Stimulated activated CD8-positive, alpha-beta memory T cell treated with anti-CD3 and anti-CD28 coated beads, Interleukin-4, amount 100 ng/mL, for 4 hours (primary cell): ENCODE measurements at places on chromosomes 3 and 15.

DNA sequence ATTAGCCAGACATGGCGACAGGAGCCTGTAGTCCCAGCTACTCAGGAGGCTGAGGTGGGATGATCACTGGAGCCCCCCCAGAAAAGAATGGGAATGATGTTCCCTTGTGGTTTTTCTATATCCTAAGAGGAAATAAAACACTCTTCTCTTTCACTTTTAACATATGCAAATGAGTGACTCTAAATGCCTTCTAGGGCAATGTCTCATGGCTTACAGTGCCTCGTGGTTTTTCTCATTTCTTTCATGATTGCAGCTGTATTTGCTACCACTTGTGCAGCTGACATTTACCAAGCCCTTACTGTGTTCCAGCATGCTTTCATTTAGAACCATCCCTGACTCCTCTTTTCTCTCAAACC, 26.4 kb downstream of the STOML1 start:
- DNase-seq: no peak

GRCh38 chr3:159649951-159650350, 338.7 kb upstream of the IL12A start:
- DNase-seq: no peak

DNA sequence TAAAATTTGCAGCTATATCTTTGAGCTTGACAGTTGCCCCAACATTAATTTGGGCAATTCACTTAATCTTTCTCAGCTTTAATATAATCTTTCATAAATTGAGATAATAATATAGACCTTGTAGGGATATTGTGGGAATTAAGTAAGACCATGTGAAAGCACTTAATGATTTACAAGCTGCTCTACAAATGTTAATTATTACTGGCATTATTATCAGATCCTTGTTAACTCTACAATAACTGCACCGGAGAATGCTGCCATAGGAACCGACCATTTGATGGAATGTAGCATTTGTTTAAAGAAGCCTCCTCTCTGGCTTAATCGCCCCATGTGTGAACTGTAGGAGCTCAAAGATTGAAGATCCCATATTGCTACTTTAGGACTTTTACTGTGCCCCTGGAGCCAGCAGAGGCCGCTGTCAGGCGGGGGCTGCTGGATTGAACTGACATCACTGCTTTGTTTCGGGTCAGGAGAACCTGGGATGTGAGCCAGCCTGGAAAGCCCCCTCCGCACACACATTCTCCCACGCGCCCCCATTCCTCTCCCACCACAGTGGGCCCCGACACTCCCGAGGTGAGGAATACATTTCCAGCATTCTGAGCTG, 154.2 kb upstream of the TNIK start:
- DNase-seq: no peak

DNA sequence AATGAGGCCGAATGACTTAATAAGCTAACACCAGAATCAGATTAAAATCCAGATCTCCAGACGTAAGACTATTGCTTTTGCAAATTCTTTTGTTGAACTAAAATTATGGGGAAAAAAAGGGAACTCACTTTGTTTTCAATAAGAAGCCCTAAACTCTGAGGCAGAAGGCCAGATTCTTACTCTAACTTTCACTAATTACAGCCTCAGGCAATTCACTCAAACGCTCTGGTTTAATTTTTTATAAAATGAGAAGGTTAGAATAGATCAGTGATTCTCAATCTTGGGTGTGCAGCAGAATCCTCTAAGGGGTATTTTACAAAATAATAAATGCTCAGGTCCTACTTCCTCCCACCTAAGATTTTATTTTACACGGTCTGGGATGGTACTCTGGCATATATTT, 38.1 kb downstream of the C3orf70 start:
- DNase-seq: no peak

GRCh38 chr3:176839466-176839865, 357.8 kb downstream of the TBL1XR1 start:
- DNase-seq: no peak

- no peak for DNase-seq
These were observed 40.7 kb downstream of the RAB27A start for GRCh38 chr15:55248895-55249294.

DNA sequence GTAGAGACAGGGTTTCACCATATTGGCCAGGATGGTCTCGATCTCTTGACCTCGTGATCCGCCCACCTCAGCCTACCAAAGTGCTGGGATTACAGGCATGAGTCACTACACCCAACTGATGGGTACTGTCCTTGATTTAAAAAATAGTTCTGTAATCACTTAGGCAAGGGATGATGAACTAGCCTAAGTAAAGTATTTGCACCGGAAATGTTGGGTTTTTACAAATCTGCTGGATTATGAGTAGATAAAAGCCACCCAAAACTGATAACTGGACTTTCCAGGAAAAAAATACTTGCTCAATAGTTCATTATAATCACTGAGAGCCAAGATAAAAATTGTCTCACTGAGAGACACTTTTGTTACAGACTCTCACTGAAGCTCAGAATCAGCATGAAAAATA, 218.0 kb downstream of the WNT5A start:
- no peak for DNase-seq

DNA sequence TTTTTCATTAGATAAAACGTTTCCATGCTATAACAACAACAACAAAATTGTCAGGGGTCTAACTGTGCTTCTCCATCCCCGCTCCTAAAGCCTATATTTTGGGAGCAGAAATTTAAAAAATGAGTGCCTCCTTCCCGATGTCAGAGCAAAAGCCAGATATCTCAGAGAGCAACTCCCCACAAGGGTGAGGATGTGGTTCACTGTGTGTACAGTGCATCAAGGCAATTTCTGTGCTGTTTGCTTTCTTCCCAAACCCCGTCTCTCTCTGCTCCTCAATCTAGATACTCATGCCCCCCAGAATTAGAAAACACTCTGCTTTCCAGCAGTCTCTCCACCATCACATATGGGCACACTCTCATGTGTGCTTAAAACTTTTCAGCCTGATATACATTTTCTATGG, 76.7 kb upstream of the MBNL1 start:
- no peak for DNase-seq

- DNase-seq: no peak
These were observed 36.5 kb downstream of the CDV3 start for GRCh38 chr3:133610031-133610430.

GRCh38 chr15:43270113-43270665, 3.5 kb upstream of the TGM5 start:
- DNase-seq: no peak

GRCh38 chr15:66702787-66703539, 927 bp downstream of the SMAD6 start:
- DNase-seq: no peak

DNA sequence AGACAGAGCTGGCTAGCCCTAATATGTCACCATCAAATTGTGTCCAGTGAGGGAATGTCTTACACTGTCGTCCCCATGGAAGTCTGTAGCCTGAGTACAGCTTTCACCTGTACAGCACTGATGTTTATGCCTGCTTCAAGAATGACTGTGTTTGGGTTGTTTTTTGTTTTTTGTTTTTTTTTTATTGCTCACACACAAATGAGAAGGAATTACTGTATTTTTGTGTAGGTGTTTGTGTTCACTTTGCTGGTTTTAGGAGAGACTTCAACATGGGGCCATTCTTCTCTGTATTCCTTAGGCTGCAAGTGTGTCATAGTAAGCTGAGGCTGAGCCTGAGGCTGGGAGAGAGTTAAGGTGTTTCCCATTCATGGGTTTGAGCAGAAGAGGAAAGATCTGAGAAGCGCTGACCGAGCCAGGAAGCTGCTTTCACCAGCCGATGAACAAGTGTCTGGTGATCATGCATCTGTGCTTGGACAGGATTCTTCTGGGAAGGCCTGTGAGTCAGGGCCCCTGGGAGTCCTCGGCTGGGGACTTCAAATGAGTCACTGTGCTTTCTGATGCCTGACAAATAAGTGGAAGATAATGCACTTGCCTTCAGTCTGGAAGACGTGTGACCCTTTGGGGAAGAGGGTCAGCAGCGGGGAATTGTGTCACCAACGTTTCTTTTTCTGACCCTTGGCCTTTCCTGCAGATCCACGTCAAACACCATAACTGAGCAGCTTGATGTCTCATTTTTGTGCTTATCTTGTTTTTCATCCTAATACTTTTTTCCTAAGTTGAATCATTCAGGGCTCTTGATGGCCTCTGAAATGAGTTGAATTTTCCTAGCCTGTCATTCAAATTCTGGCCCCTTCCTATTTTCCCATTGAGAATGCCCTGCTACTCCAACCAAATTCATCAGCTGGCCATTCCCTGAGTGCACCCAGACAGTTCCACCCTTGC, 36.7 kb upstream of the ZBTB38 start:
- DNase-seq: no peak

DNA sequence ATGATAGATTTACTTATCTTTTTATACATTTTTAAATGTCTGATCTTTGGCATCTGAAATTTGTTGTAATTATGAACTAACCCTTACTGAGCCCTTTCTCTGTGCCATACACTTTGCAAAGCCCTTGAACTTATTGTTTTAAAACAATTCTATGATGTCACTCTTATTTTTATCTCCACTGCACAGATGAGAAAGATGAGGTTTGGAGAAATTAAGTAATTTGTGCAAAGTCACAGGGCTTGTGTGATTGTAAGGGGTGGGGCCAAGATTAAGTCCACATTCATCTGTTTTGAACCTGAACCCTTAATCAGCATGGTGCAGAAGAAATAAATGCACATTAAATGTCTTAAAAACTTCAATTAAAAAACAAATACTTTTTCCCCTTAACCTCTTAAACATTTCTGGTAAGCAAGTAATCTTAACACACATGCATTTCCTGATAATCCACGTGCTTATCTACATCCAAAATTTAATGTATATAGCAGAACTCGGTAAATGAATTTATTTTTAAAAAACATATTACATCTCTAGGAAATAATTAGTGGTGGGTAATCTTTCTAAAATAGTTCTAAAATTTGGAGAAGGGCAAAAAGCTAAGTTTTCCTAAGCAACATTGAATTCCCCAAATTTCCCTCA, 189.8 kb upstream of the TBC1D5 start:
- no peak for DNase-seq

DNA sequence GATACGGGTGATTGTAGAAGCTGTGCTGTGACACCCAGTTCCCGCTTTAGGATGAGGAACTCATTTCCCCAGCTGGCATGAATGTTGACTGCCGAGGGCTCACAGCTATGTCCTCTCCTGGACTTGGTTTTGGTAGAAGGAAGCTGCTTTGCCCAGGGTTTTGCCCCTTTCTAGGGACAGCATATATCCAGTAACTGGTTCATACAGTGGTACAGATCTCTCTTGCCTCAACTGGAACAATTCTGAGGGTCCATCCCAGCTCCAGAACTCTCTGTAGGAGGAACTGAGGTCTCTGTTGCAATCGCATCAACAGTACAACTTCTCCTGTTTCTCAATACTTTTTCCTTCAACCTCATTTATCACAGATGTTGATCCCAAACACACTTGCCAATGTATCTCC, 54.5 kb upstream of the FNDC3B start:
- DNase-seq: no peak

DNA sequence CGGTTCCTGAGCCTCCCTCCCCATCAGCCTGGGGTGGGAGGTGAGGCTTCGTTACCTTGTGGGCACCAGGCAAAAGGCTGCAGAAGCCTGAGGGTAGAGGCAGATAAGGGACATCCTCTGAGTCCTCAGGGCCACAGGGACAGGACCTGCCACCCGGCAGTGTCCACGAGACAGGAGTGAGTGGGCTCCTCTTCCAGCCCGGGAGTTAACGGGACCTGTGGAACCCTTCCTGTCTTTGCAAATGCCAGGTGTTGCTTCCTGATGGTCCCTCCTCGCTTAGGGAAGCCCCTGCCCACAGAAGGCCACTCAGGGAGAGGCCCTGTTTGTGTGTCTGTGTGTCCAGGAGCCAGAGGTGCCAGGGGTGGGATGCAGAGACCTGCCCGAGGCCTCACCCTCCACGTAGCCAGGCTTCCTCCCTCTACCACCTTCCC, 111.1 kb upstream of the ALDH1A3 start:
- no peak for DNase-seq

GRCh38 chr3:88013592-88013991, 45.2 kb downstream of the CGGBP1 start:
- no peak for DNase-seq

- DNase-seq: no peak
These were observed 996 bp downstream of the HCN4 start for GRCh38 chr15:73367624-73368300.

DNA sequence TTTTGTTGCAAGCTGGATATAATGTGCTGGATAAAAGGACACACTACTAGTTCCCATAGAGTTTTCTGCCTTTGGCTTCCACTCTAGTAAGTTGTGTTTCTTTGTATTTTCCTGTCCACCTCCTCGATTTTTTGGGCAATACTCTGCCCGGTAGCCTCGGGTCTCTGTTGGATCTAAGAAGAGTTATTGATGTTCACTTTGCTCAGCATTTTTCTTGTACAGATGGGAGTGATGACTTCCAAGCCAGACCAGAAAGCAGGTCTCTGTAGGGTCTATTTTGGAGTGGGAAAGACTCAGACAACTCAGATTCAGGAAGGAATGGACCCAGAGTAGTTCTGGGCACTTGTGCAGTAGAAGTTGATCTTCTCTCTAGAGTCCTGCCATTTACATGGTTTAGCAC, 36.0 kb upstream of the PRTG start:
- DNase-seq: no peak

DNA sequence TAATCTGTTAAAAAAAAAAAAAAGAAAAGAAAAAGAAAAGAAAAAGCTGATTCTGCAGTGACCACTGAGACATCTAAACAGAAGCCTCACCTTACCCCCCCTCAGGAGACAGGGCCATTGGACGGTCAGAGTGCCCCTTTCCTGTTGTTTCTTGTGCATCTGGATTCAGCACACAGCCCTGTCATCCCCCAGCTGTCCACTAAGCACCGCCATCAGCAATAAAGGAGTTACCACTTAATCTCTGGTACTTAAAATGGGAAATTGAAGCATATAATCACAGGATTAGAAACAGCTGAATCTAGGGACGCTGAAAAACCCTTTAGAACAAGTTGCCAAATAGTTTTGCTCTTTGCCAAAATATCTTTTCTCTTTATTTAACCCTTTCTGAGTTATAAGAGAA, 62.5 kb downstream of the TRIM69 start:
- DNase-seq: no peak

DNA sequence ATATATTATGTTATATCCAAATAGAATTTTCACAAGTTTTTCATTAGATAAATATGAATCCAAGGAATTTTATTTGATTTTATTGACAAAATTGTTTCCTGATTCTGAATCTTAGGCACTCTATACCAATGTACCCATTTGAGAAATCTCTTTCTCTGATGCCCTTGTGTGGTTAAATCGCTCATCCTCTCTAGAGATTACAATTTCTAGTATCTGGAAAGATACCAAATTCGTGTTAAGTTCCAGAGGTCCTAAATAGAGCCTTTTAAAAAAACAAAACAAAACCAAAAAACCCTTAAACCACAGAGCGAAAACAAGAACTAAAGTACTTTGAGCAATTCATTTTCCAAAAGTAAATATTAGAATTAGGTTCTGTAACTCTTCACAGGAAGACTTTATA, 20.0 kb downstream of the SATB1 start:
- no peak for DNase-seq

DNA sequence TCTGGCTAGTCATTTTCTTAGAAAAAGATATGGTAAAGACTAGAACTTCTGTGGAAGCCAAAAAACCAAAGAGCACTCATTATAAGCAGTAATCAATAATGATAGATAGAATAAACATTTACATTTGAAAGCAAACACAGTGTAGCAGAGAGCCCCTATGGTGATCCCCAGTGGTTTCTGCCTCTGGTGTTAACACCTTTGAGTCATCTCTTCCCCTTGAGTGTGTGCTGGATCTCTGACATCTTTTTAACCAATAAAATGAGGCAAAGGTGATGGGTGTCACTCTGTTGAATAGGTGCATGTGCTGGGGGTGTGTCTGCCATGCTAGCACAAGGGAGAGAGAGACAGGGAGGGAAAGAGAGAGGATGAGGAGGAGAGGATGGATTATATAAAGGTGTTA, 121.6 kb downstream of the TFG start:
- DNase-seq: no peak

GRCh38 chr3:112802338-112802737, 44.3 kb downstream of the CD200R1L start:
- no peak for DNase-seq
